CD4-positive, alpha-beta T cell treated with Interleukin-21 for 1 hour (primary cell): ENCODE measurements at places on chromosomes 1 and 21.

DNA sequence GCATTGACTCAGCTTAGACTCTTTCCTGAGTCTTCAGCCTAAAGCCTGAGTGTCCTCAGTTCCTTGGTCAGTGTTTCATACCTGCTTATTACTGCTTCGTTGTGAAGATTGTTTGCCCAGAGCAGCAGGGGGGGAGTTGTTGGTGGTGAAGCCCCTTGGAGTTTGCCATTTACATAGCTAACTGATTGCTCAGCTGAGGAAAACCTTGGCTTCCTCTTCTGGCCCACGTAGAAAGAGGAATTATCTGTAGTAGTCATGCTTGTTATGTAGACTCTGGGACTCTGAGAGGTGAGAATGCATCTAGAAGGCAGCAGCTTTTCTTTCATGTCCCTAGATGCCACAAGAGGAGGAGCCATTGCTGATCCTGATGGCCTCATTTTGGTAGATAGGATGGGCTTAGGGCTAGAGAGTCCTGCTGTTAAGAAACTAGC lies 125.9 kb downstream of the MAST2 start:
- DNase-seq, result no peak

DNA sequence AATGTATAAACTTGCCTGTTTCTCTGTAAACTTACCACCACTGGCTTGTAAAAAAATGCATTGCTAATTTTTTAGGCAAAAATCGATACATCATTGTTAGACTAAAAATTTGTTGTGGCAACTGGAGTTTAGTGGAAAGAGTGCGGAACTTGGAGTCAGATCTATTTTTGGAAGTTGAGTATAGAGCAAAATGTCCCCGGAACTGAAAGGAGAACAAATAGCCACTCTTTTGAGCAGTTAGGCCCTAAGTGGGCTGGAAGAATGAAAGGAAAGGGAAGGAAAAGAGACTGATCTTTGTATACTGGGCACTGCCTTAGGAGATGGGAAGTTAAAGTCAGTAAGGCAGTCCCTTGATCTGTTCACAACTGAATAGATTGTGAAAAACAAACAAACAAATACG lies 30.2 kb downstream of the OPTC start:
- DNase-seq, result no peak

DNA sequence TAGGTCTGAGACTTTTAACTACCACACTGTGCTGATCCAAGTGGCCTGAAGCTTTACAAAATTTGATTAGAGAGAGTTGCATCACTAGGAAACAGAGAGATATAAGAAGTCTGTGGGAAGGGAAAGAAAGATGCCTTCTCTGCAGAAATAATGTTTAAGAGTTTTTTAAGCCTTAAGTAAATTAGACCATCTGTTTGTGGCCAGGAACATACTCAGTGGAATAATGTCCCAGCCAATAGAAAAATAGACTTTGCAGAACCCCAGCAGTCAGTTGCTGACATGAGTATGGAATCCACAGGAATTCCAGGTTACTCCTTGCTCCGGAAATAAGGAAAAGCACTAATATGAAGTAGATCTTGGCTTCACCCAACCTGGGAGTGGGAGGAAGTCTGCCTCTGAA lies 144.8 kb downstream of the ST6GALNAC5 start:
- no peak for DNase-seq

- DNase-seq, result no peak
These were observed 50.7 kb downstream of the ALG14 start for GRCh38 chr1:95021805-95022643.

DNA sequence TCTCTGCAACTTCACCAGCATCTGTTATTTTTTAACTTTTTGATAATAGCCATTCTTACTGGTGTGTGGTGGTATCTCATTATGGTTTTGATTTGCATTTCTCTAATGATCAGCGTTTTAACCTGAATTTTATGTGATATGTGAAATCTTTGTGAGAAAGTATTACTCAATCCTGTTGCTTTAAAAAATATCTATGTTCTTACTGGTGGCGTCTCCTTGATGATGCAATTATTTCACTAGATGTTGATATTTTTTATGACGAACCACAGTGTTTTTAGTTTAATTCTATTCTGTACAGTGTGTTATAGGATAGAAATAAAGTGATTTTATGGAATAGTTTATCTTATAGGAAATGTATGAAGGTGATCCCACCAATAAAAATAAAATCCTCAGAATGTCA lies 54.7 kb upstream of the GPR88 start:
- no peak for DNase-seq

- DNase-seq, result no peak
These were observed 177.0 kb upstream of the TNR start for GRCh38 chr1:175920381-175920780.

GRCh38 chr1:179966551-179966950 lies 11.9 kb downstream of the CEP350 start:
- no peak for DNase-seq

GRCh38 chr1:202101184-202101583 lies 21.5 kb upstream of the GPR37L1 start:
- DNase-seq, result no peak

DNA sequence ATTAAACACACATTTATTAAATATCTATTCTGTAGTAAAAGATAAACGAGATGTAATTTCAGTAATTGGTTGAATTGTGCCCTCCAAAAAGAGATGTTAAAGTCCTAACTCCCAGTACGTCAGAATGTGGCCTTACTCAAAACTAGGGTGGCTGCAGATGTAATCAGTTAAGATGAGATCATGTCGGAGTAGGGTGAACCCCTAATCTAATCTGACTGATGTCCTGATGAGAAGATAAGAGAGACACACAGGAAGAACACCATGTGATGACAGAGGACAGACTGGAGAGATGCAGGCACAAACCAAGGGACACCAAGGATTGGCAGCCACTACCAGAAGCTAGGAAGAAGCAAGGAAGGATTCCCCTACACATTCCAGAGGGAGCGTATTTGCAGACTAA lies 104.1 kb downstream of the SLC25A24 start:
- DNase-seq, result no peak

- DNase-seq, result no peak
These were observed 6.2 kb upstream of the AADACL3 start for GRCh38 chr1:12709696-12710095.

DNA sequence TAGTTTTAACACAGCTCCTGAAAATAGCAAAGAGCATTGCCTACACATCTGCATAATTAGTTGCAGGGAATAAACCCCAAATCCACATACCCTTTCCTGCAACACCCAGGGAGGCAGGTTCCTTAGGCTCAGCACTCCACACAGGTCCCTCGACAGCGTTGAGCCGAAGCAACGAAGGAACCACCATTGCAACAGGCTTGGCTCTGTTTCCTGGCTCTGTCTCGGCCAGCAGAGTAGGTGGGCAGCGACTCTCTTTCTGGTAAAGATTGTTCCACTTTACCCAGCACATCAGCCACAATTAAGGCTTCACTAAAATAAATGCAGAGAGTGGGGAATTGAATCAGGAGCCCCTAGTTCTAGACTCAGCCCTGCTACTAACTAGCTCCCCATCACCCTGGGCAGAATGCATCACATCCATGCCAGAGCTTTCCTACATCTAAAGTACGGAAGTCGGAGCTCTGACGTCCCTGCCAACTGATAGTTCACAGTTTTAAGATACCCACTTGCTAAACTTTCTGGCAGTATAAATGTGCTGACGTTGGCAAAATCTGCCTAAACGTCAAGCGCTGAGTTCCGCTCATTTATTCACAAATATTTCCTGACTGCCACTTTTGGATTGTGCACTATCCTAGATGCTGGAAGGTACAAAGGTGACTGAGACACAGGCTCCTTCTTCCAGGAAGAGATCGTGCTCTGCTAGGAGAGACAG lies 79.0 kb upstream of the COA6 start:
- DNase-seq, result no peak

- no peak for DNase-seq
These were observed 57.9 kb downstream of the PHTF1 start for GRCh38 chr1:113701429-113701828.

- no peak for DNase-seq
These were observed 852.4 kb upstream of the ADAMTS5 start for GRCh38 chr21:27819299-27819698.

DNA sequence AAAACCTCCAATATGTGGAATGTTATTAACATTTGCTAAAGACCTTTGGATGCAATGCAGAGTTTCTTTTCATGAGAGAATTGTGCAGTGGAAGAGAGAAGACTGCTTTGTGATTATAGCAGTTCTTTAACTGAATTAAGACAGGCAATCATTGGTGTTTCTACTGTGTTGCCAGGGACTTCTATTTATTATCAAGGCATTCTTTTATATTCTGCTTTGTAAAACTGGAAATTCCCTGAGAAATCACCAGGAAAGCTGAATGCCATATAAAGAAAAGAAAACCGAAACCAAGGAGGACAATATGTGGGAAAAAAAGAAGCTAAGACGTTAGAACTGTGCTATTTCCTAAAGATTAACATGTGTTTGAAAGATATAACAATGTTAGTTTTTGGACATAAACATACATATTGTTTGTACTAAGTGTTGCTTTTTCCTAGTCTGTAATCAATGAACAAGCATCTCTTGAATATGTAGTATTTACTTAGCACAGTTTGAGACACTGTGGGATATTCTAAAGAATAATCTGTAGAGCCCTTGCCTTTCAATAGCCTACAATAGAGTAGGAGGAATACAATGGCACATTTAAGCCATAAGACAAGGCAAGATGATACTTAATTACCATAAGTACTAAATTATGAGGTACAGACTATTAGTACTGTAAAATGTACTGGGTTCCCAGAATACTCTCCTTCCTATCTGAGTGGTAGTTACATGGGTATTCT lies 47.1 kb downstream of the EXTL2 start:
- no peak for DNase-seq

DNA sequence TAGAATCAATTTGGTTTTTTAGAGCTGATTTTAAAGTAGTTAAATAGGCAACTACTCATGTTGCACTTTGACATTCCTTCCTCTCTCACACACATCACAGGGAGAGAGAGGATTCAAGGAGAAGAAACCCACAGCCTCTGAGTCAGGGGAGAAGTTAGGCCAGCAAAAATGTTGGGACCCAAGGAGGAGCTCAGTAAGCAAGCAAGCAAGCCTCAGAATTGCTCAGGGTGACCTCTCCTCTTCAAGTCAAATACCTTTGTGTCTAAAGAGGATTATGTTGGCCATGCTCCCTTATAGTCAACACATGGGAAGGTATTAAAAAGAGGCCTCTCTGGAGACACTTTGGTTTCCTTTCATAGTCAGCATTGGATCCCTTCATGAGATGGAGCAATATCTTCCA lies 80.5 kb upstream of the WARS2 start:
- no peak for DNase-seq

GRCh38 chr21:27292783-27293182 lies 325.9 kb upstream of the ADAMTS5 start:
- no peak for DNase-seq

GRCh38 chr1:211198880-211199279 lies 60.3 kb upstream of the RCOR3 start:
- DNase-seq, result no peak

DNA sequence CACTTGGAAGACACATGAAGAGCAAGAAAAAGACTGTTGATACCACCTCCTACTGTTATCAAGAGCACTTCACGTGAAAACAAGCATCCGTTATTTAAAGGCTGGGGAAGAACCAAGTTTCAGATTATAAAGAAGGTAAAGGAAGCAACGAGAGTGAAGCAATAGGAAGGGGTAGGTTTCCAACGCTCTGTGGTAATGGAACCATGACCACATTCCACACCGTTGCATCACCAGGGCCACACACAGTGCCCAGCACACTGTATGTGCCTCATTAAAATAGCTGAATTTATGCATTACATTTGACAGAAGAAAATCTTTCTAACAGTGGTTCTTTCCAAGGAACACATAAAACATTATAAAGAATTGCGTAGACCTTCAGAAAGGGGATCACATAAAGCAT lies 435.8 kb downstream of the MRPL39 start:
- DNase-seq, result no peak

DNA sequence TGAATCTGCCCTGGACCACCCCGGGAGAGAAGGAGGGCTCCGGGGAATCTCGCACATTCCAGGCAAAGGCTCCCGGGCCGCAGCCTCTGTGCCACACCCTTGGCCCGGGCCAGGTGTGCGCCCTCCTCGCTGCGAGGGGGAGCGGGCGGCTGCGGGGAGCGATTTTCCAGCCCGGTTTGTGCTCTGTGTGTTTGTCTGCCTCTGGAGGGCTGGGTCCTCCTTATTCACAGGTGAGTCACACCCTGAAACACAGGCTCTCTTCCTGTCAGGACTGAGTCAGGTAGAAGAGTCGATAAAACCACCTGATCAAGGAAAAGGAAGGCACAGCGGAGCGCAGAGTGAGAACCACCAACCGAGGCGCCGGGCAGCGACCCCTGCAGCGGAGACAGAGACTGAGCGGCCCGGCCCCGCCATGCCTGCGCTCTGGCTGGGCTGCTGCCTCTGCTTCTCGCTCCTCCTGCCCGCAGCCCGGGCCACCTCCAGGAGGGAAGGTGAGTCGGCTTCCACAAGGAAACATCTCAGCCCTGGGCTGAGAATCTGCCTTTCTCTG lies at the start of gene LAMC2:
Gene LAMC2 (plus strand): TSS at position 324 of the 550 bp plus-strand sequence. CDS start 89 bp downstream, at position 413.
- no peak for DNase-seq

DNA sequence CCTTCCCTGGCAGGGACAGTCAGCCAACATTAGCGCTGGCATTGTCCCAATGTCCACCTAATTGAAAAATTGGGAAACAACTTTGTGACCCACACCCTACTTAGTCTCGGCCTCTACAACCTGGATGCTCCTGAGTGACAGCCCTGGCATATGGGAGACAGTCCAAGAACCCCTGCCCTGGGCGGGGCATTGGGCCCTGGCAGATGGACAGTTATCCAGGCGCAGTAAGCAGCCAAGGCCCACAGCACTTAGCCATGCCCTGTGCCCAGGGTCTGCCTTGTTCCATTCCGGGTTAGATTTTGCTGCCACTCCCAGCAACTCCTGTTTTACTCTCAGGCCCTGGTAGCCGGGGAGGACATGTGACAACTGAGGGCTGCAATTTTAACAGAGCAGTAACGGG lies 50.3 kb downstream of the NFASC start:
- no peak for DNase-seq

- DNase-seq, result no peak
These were observed 14.8 kb upstream of the S1PR1 start for GRCh38 chr1:101221945-101222429.

DNA sequence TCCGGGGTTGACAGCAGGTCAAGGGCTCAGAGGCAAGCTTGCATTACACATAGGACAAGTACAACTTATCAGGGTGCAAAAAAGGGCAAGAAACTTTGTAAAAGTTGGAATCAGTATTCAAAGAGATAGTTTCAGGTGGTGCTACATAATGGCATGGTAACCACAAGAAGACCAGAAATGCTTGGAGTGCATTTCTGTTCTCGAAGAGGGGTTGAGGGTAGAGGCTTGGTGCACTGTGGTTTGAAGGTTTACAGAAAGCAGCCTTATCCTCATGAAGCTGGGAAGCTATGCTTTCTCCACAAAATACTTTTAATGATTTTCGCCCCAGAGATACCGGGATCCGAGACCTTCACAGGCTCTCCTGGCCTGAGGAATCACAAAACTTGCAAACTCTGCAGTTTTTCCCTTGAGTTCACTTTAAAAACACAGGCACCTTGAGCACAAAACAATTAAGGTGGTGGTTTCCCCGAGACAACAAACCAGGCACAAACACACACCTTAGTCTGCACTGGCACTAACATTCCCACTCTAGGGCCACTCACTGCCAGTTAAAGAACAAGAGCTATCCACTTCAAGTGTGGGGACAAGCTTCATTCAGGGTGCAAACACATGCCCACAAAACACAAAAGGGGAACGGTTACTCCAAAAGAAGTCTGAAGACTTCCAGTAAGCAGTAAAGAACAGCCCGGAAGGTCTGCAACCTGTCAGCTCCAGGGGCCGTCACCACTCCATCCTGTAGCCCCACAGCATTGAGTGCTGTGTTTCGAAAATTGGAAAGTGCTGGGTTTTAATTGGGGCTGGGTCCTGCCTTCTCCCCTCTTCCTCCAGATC lies 29.8 kb upstream of the NFIA start:
- DNase-seq, result no peak

- no peak for DNase-seq
These were observed 168.0 kb upstream of the DAB1 start for GRCh38 chr1:57591842-57592241.
